ENCODE measurements at places on chromosomes 2 and 18.
A peak's percentile ranks its signal among the peaks of the same experiment; 100 is the strongest.

DNA sequence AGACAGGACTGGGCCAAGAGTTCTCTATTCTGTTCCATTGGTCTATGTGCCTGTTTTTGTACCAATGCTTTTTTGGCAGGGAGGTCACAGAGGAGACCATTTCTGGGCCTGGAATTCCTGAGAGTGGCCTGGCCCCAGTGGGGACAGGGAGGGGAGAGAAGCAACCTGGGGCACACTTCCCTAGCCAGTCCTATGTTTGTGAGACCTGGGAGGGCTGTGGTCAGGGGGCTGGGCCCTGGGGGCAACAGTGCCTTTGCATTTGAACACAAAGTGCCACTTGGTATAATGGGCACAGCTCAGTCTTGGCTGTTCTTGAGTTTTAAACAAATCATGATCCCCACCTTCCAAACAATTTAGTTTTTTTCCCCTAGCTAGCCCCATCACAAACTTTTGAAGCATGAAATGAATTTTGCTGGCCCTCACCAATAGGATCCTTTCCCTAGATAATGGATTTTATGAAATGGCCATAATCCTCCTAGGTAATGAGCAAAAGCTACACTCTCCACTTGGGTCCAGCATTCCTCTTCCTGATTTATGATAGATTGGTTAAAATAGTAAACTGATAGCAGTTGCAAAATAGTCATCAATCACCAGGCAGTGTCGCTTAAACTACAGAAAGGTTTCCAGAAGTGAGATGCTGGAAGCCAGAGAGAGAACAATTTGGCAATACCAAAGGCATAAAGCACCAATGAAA is 133.5 kb downstream of the GLI2 start:
- no peak for DNase-seq

- DNase-seq: no peak
These were observed 207.1 kb upstream of the SMAD2 start for GRCh38 chr18:48137374-48138081.

DNA sequence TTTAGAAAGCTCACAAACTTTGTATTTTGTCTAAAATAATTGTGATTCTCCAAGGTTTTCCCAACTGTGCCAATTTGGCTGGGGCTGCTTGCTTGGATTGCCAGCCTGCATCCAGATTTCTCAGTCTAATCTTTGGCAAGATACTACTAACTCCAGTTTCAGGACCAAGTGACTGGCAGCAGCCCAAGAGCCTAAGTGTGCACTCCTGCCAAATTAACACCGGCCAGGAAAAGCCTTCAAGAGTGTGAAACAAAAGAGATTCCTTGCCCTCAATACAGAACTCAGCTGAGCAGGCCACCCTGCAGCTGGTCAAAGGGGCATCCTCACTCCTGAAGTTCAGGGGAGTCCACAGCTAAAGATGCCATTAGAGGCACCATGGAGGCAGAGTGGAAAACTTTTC is 589.0 kb upstream of the ACVR2A start:
- DNase-seq: no peak

GRCh38 chr2:233820774-233821105 is 33.6 kb downstream of the HJURP start:
- no peak for DNase-seq

DNA sequence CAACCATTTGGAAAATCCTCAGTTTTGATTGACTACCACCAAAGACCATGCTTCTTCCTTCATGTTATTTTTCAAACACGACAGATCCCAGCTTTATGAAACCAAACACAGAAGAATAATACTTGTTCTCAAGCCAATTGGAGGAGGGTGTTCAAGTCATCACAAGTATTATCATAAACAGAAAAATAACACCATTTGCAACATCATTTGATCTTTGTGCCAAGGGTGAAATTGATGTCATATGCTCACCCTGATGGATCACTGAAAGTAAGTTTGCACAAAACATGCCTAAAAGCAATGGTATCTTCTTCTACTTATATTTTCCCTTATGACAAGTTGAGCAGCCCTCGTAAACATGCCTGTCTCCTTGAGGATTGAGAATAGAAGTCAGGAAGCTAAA is 448.0 kb upstream of the ZEB2 start:
- no peak for DNase-seq

GRCh38 chr2:20137884-20138283 is 86.5 kb upstream of the LAPTM4A start:
- DNase-seq: no peak

GRCh38 chr18:57461652-57462269 is 26.6 kb downstream of the ONECUT2 start:
- no peak for DNase-seq

GRCh38 chr2:186734957-186735734 is 41.3 kb downstream of the FAM171B start:
- no peak for DNase-seq

DNA sequence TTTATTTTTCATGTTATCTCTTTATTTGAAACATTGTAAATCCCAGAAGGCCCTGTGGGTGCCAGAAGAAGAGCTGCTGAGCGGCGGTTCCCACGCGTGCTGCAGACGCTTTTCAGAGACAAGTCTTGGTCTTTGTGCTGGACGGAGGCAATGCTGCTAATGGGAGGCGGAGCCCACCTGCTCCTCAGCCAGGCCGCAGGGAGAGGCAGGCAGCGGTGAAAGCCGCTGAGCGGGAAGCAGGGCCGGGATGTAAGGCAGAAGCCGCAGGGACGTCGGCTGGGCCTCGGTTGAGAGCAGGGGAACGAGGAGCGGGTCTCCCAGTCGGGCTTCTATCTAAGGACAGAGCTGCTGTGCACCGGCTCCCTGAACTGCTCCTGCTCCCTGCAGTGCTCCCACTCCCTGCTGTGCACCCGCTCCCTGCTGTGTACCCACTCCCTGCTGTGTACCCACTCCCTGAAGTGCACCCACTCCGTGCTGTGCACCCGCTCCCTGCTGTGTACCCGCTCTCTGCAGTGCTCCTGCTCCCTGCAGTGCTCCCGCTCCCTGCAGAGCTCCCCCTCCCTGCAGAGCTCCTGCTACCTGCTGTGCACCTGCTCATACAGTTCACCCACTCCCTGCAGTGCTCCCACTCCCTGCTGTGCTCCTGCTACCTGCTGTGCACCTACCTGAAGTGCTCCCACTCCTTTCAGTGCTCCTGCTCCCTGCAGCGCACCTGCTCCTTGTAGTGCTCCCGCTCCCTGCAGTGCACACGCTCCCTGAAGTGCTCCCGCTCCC is 16.4 kb downstream of the TMEM18 start:
- no peak for DNase-seq

- no peak for DNase-seq
These were observed 491.9 kb downstream of the IRS1 start for GRCh38 chr2:226307487-226308322.

GRCh38 chr2:201070948-201071478 is 458 bp downstream of the HYCC2 start:
- peak; percentile 1 for DNase-seq

GRCh38 chr2:128606837-128607236 is 288.2 kb upstream of the HS6ST1 start:
- DNase-seq: no peak

- peak; percentile 70 for DNase-seq
These were observed 176.0 kb downstream of the GFPT1 start for GRCh38 chr2:69211048-69211447.

- peak; percentile 26 for DNase-seq
These were observed 120.2 kb downstream of the MYO3B start for GRCh38 chr2:170298115-170298514.

DNA sequence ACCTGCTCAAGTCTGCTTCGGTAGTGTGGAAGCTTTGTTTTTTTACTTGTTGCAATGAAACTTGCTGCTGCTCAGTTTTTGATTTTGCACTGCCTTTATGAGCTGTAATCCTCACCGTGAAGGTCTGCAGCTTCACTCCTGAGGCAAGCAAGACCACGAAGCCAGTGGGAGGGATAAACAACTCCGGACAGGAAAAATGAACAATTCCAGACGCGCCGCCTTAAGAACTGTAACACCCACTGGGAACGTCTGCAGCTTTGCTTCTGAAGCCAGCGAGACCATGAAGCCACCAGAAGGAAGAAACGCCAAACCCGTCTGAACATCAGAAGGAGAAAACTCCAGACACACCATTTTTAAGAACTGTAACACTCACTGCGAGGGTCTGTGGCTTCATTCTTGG is 245.7 kb upstream of the REG3G start:
- DNase-seq: no peak

DNA sequence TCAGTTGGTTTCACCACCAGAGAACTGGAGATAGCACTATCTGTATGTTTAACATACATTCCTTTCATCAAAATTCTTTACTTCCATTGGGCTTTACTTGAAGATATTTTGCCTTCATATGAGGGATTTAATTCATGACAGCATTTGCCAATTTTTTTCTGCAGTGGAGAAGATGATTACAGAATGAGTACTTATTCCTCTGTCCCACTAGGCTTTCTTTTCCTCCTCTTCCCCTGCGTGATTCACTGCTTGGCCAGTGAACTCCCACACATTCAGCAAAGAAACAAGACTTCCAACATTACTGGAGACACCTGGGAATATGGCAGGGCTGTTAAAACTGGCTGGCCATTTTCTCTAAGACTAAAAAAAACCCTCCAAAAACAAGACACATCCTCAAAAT is 425.8 kb upstream of the KCNH7 start:
- peak; percentile 39 for DNase-seq

GRCh38 chr2:210546424-210547208 is 9.8 kb upstream of the CPS1 start:
- no peak for DNase-seq

- no peak for DNase-seq
These were observed 242.4 kb downstream of the KLHL29 start for GRCh38 chr2:23627236-23628009.

- DNase-seq: no peak
These were observed 88.5 kb upstream of the CCDC150 start for GRCh38 chr2:196551014-196551413.

- no peak for DNase-seq
These were observed 16.7 kb downstream of the RAMP1 start for GRCh38 chr2:237876061-237876526.

GRCh38 chr18:75607701-75608100 is 180.2 kb upstream of the SMIM21 start:
- peak; percentile 67 for DNase-seq

DNA sequence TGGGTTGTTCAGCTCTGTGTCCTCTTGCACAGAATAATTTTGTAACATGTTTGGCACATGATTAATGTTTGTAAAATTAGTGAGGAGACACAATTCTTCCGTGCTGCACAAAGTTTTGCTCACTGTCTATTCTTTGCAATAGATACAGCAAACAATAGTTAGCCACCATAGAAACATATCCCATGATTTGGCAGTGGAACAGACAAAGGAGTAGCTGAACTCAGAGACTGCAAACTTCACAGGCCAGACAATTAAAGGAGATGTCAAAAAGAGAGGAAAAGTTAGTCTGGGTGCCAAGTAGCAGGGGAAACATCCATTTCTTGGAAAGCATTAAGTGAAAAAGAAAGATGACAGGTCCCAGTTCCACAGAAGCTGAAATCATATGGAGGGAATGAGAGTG is 267.4 kb upstream of the NRXN1 start:
- DNase-seq: no peak

- no peak for DNase-seq
These were observed 15.8 kb upstream of the COL6A3 start for GRCh38 chr2:237429753-237430152.

DNA sequence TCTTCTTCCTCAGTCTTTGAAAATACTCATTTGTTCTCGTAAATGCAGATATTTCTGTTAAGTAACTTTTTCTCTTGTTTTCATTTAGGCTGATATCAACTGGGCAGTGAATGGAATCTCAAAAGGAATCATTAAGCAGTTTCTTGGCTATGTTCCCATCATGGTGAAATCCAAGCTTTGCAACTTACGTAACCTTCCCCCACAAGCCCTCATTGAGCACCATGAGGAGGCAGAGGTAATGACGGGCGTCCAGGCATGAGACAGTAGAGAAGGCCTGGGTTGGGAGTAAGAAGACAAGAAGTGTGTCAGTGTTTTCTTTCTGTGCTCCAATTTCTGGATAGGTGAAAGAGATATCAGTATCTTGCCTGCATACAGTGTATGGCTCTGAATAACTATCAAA is 5.1 kb downstream of the POLR1B start:
- peak; percentile 38 for DNase-seq

DNA sequence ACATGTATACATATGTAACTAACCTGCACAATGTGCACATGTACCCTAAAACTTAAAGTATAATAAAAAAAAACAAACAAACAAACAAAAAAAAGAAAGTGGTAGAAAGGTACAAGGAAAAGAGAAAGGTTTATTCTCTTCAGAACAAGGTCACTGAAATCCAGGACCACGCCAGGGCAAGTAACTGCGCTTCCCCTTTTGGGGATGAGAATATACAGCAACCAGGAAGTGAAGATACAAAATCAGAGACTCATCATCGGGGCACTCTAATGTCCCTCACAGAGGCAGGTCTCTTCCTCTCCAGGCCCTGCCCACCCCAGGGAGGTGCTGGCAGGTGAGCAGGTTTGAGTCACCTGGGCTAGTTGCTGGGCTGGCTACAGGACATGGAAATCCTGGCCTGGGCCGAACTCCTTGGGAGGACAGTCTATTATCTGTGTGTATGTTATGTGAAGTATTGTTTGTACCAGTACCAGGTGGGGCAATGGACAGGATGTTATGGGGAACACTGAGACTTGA is 100.4 kb upstream of the GPR45 start:
- no peak for DNase-seq

DNA sequence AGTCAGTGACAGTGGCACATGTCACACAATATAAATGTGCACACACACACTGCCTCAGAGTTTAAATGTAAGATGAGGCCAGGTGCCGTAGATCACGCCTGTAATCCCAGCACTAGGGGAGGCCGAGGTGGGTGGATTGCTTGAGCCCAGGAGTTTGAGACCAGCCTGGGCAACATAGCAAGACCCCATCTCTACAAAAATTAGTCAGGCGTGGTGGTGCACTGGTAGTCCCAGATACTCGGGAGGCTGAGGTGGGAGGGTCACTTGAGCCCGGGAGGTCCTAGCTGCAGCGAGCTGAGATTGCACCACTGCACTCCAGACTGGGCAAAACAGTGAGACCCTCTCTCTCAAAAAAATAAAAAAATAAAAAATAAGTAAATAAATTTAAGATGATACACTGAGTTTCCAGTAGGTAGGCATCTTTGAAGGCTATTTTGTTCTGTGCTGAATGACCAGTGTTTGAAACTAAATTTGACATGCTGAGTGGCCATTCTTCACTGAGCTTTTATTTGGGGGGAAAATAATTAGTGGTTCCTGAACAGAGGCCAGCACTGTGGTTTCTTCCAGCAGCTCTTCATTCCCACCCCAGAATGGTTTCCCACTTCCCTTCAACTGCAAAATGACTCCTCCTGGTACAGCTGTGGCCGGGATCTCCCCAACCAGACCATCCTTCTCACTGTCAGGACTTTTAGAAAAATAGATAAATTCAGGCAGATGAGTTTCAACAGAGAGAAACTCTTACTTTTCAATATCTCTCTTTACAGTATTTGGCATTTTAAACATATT is 44.9 kb downstream of the PSMG2 start:
- peak; percentile 70 for DNase-seq

GRCh38 chr2:10883801-10884478 is 27.8 kb upstream of the KCNF1 start:
- DNase-seq: no peak

- DNase-seq: peak; percentile 88
These were observed 47.6 kb downstream of the PLB1 start for GRCh38 chr2:28543316-28544035.

GRCh38 chr2:2547451-2547850 is 216.4 kb upstream of the MYT1L start:
- DNase-seq: no peak

- DNase-seq: no peak
These were observed 412.1 kb upstream of the MYT1L start for GRCh38 chr2:2743164-2743571.

All from LHCN-M2 (cell line).